Motor neuron (in vitro differentiated cells): ENCODE measurements at places on chromosomes 4 and X.

DNA sequence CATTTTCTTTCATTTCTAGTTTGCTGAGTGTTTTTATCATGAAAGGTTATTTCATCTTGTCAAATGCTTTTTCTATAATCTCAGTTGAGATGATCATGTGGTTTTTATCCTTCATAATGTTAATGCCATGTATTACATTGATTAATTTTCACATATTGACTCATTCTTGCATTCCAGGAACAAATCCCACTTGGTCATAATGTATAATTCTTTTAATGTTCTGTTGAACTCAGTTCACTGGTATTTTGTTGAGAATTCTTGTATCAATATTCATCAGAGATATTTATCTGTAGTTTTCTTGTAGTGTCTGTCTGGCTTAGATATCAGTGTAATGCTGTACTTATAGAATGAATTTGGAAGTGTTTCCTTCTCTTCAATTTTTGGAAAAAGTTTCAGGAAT, 16.7 kb upstream of the LHFPL1 start:
- no peak for ATAC-seq

- no peak for ATAC-seq
Measured at GRCh38 chrX:106952988-106953387, 32.8 kb downstream of the CLDN2 start.

- no peak for ATAC-seq
Measured at GRCh38 chrX:65697211-65697641, 29.8 kb downstream of the MSN start.

DNA sequence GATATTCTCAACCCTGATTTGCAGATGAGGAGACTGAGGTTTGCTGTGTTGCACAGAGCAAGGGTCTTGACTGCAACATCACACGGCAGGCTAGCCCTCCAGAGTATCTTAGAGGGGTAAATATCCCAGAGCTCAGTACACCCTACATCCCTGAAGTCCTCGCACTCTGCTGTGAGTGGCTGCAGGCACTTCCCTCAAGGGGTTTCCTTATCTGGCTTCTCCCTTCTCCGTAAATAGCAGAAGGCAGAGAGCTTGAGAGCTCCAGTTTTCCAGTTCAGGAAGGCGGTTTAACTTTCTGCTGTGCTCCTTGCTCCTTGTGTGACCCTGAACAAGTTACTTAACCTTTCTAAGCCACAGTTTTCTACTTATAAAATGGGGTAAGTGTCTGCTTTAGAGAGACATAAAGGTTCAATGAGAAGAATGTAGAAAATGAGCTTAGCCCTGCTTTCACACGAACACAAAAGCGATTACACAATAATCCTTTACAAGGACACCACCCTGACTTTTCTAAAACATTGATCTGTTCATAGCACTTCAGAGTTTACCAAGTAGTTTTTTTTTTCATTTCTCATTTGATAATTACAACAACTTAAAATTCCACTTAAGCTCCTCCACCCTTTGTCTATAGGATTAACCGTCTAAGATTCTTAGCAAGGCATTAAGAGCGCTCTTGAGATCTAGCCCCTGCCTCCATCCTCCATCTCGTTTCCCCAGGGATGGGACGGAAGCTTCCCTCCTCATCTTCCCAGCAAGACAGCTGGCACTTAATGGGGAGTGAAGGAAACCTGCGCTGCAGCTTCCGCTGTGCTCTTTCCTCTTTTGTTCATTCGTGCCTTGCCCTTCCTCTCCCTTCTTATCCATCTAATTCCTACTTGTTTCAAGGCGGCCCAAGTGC, 68.4 kb downstream of the TAPT1 start:
- ATAC-seq = no peak

DNA sequence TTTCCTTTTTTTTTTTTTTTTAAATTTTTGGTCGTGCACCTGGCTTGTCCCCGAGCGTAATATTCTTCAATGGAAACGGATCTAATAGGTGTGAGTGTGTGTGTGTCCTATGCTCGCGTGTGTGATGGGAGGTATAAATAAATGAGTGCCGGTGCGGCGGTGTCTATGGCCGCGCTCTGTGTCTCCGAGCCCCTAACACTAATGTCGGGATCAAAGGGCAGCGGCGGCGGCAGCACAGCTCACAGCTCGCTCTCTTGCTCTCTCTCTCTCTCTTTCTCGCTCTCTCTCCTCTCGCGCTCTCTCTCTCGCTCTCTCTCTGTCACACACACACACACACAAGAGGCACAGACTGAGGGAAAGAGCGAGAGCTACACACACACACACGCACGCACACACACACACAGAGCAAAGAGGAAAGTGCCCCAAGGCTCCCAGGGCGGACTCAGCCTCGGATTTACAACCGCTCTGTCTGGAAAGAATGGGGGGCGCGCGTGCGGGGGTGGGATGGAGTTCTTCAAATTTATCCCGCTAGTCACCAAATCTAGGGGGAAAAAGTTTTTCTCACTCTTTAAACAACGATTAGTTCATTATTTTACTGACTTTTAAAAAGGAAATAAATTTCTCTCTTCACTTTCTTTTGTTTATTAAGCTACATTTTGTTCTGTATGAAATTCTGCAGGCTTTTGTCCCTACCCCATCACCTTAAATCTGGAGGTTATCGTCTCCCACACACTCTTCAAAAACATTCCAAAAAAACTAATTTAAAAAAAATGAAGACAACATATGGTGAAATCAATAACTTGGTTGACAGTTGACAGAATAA, at the start of gene ZNF827:
Gene ZNF827, minus strand, starts transcription at position 206 of the 823 bp plus-strand sequence. CDS start 416 bp downstream, outside the sequence.
- ATAC-seq = peak; percentile 31

- ATAC-seq = no peak
Measured at GRCh38 chr4:188282471-188283232, 143.4 kb downstream of the TRIML1 start.

GRCh38 chrX:21632027-21632426, 26.1 kb downstream of the KLHL34 start:
- peak; percentile 69 for ATAC-seq

DNA sequence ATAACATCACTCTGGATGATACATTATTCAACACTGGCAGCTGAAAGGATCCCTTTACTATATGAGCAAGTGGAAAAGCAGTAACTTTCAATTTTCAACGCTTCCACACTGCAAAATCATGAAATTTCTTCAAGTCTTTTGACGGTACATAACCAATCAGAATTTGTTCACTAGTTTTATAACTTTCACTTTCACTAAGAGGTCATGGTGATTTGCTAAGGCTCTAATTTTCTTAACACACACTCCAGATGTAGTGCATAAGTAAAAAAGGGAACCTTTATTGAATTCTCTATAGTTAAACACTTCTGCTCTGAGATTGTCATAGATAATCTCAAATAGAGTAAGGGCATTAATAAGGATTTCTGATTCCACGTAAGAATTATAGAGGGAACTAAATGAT, 4.1 kb downstream of the ARMCX2 start:
- no peak for ATAC-seq

- peak; percentile 89 for ATAC-seq
Measured at GRCh38 chr4:85860066-85860740, 385.3 kb downstream of the ARHGAP24 start.

DNA sequence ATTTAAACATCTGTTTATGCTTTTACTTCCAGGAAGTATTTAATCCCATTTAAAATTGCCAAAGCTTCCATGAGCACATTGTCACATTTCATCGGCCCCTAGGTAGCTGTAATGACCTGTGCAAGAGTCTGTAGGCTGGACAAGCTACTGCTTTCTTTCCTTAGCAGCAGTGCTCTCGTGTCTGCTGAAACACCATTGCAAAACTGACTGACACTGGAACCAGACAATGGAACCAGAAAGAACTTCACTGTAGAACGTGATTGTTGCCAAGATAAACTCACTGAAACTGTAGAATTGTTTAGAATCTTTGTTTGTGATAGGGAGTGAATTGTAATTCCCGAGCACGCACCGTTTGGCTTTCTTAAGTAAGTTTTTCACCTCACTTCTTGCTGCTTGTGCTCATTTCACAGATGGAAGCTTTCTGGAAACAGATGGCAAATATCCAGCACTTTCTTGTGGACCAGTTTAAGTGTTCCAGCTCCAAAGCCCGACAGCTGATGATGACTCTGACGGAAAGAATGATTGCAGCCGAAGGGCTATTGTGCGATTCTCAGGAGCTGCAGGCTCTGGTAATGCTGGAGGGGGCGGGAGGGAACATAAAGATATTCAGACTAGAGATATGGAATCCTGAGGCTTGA, 36.9 kb downstream of the EVC start:
- ATAC-seq = peak; percentile 36
